Naive thymus-derived CD4-positive, alpha-beta T cell (primary cell): ENCODE measurements at places on chromosomes 4 and X.

- no peak for DNase-seq
These were observed 291.9 kb upstream of the VCX3A start for GRCh38 chrX:6826856-6827255.

DNA sequence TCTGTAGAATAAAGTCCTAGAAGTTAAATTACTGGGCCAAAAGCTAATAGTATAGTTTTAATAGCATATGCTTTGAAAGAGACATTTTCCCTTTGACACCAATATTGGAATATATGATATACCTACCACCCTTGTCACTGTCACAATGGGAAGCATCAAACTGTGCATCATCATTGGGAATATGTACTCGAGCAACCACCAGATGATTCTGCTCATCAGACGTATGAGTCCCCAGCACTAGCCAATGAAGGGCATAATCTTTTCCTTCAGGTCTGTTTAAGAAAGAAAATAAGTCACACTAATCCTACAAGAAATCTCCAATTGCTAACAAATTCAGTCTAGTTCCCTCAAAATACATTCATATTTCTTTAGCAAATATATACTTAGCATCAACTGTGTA, 7.3 kb downstream of the RBBP7 start:
- DNase-seq = no peak

DNA sequence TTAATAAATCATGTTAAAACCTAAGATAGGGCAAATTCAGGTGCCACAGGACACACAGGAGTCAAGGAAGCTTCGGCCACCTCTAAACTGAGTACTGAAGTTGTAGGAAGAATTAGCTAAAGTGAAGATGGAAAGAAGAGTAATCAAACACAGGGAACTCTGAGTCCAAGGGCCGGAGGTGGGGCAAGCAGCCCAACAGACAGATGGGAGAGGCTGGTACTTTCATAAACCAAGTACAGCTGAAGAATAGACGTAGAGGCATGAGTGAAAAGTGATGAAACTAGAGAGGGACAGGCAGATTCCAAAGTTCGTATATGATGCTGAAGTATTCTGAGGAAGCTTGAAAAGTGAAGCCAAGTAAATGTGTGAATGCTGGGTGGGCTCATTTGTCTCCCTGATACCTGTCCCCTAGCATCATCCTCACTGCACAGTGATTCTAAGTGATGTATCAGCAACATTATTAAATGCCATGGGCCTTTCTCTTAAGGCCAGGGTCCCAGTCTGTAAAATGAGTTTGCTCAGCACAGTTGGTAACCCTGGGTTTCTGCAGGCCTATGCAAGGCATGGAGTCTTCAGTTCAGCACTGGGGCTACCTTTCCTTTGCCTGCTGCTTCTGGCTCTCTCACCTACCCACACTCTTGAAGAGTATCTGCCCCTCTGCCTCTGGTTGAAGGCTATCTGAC, 203.3 kb downstream of the NR3C2 start:
- DNase-seq = no peak

- no peak for DNase-seq
These were observed 308.8 kb downstream of the TEX13C start for GRCh38 chrX:125628435-125628834.

DNA sequence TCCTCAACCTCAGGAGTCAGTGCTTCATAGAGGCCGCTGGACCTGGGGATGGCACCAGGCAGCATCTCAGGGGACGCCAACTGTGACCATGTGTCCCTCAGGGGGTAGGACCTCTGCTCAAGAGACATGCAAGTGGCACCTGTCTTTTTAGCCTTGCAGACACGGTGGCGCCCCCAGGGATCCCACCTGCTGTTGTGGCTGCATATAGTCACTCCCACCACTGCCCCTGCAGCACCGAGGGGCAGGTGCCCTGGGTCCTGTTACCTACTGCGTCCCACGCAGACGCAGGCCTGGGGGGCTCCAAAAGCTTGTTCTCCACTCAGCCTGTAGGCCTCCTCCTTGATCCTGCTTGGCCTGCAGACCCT, 2.5 kb downstream of the MYL5 start:
- DNase-seq = no peak

- DNase-seq = no peak
These were observed 112.3 kb upstream of the SFRP2 start for GRCh38 chr4:153901220-153901619.

DNA sequence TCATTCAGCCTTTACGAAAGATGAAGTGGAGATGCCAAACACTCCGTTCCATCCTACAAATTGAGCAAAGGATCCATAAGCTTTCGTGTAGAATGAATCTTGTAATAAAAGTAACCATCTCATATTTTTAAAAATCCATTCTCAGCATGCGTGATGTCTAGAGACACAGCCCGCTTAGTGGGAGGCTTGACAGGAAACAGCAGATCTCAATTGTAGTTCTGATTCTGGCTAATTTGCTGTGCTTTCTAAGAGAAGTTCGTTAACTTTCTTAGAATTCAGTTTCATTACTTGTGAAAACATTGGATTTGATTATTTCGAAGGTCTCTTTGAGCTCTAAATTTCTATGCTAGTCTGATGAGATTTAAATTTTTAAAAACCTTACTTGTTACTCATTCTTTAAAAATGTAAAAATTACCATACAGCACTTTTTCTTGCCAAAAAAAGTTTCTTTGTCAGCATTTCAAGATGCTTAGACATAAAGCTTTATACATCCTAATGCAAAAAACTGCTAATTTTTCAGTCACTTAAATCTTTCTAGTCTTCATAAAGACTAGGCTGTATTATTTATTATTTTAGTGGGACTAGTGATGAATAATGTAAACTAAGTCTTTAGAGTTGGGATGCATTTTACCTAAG, 66.9 kb upstream of the NEIL3 start:
- no peak for DNase-seq

- DNase-seq = no peak
These were observed 30.1 kb downstream of the GABRB1 start for GRCh38 chr4:47061435-47061834.

- no peak for DNase-seq
These were observed 973 bp downstream of the ADAMTS3 start for GRCh38 chr4:72567821-72568675.

DNA sequence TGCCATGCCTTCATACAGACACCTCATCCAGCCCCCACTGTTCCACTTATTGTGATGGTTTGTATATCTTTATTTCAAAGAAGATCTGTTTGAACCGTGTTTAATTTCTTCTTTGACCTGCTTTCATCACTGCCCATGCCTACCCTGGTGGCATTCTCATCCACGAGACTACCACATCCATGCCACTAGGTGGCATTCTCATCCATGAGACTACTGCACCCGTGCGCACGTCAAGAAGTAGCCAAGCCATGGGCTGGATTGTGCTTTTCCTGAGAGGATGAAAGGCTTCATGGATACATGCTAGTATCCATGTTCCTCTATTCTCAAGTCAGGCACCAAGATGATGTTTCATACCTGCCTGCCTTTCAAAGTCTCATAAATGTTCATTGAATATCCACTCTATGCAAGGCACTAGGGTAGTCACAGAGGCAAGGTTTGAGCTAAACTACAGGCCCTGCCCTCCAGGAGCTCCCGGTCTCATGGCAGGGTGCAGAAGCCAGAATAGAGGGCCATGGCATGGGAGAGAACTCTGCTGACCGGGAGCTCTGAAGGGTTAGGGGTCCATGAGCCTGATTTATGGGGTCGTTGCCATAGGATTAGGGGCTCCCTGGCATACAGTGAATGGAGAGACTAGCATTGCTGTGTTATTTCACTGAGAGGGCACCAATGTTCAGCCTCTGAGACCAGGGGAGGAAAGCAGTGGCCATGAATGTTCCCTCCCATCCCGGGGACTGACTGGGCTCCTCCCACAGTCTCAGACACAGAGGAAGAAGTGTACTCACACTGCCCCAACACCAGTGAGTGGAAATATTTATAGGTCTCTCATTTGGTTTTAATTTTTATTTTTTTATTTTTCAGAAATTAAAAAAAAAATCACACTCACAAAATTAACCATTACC, 24.8 kb upstream of the EOLA2 start:
- peak; percentile 10 for DNase-seq

DNA sequence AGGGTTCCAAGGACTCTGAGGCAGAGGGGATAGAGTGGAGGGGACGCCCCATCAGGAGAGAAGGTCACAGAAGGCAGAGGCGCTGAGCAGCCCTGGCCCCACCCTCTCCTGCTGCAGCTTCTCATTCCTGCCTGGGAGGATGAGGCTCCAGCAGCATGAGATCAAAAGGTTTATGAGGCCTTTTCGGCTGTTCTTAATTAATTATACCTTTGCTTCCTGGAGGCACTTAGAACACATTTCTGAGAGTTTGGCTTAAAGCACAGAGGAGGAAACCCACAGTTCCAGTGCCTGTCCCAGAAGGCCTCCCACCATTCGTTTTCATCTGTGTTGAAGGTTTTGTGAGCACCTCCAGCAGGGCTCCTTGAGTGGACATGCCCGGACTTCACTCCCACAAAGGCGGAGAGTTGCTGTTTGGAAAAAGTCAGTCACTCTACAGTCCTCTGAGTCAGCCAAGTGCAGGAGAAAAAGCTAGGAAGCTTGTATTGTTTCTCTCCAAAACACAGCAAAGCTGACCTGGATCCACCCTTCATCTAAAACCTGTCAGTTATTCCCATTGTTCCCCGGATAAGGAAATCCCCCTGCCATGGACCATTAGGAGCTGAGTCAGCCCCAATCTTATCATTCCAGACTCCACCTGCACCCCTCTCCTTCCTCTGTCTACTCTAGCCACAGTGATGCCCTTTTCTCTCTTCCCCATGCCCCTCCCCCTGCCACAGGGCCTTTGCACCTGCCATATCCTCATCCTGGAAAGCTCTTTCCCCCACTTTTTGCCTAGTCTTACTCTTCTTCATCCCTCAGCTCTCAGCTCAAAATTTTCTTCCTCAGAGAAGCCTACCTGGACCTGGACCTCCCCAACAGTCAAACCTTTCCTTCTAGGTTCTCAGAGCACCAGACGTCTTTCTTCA, 276.8 kb downstream of the FBXW7 start:
- DNase-seq = no peak

DNA sequence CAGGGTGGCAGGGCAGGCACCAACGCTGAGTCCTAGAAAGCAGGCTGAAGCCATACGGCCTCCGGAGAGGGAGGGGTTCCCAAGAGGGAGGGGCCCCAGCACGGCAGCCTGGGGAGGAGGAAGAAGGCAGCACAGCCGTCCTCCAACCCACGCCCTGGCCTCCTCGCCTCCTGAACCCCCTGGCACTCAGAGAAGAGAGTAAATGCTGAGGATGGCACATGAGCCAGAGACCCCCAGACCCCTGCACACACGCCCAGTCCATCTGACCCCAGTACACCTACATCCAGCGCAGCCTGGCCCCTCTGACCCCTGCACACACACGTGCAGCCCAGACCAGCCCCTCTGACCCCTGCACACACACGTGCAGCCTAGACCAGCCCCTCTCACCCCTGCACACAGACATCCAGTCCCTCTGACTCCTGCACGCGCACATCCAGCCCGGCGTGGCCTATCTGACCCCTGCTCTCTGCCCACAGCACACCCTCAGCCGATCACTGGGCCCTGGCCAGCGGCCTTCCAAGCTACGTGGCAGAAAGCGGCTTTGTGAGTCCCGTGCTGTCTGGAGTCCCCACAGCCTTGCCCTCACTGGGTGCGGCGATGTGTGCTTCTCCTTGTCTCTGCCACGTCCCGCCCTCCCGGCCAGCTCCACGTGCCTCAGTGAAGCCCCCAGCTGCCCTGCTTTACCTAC, 18.5 kb downstream of the ATP5ME start:
- no peak for DNase-seq
